NCI-H446 treated with DMSO at 0.1 percent for 48 hours (cell line): ENCODE measurements at places on chromosomes 4 and X.

- no peak for DNase-seq
Observed at GRCh38 chrX:69133921-69134542, 31.2 kb downstream of the PJA1 start.

GRCh38 chrX:23959781-23960180 is 52.0 kb downstream of the CXorf58 start:
- no peak for DNase-seq

DNA sequence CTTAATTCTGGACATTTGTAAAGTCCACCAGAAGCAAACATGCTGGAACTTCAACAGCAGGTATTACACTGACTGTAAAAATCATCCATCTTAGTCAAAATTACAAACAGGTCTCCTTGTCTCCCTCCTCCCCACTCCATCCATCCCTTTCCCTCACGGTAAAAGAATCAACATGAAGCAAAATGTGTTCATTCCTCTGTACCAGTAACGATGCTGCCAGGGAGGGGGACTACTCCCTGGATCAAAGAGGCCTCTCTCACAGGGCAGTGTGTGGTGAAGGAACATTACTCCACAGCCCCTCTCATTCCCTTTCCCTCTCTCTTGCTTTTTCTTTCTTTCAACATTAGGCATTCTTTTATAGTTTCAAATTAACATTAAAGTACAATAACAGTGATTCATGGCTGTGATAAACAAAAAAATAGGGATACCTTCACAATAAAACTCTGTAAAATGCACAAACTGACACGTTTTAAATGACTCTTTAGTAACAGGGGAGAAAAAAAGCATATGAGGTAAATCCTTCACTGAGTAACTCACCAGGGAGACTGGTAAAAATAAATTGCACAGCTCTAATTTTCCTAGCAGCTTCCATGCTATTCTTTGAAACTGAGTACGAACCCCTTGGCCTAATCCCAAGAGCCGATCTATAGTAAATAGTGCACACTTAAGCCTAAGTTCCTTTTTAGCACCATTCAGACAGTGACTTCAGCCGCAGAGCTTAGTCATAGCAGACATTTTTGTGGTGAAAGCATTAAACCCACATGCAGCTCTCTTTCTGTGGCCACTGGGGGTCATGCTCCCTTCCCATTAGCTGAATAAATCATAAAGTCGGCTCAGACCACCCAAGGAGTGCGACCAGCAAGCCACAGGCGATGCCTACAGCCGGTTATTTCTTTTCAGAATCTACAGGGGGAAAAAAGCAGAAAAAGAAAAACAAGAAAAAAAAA is 215.6 kb upstream of the GYPA start:
- no peak for DNase-seq

DNA sequence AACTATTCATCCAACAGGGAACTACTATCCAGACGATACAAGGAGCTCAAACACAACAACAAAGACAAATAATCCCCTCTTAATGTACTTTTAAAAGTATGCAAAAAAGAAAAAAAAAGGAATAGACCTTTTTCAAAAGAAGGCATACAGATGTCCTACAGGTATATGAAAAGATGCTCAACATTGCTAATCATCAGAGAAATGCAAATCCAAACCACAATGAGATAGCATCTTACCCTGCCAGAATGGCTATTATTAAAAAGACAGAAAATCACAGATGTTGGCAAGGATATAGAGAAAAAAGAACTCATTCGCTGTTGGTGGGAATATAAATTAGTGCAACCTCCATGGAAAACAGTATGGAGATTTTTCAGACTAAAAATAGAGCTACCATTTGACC is 67.1 kb upstream of the ENPP6 start:
- DNase-seq = no peak

DNA sequence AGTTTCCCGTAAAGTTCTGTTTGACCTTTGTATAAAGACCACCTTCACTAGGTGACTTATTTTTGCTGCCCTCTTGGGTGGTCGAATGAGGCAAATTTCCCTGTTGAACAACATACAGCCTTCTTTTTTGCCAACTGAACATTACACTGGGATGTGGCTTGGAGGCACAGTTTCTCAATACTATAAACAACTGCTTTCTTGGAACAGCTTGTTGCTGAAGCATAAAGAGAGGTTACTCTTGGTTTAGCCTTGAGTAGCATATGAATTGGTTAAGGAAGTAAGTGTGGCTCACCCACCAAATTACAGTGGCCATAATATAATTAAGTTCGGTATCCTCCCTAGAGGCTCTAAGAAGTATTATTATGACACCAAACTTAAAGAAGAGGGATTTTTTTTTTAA is 40.0 kb downstream of the HHIP start:
- DNase-seq = no peak

- peak; percentile 8 for DNase-seq
Observed at GRCh38 chr4:169619518-169619957, 840 bp upstream of the CLCN3 start.
